CD4-positive, CD25-positive, alpha-beta regulatory T cell (primary cell): ENCODE measurements at places on chromosomes 12 and 14. TPM values are rescaled to one million over a fixed set of nuclear protein-coding genes. Genes with fewer than 3 reads are reported as not detected.

DNA sequence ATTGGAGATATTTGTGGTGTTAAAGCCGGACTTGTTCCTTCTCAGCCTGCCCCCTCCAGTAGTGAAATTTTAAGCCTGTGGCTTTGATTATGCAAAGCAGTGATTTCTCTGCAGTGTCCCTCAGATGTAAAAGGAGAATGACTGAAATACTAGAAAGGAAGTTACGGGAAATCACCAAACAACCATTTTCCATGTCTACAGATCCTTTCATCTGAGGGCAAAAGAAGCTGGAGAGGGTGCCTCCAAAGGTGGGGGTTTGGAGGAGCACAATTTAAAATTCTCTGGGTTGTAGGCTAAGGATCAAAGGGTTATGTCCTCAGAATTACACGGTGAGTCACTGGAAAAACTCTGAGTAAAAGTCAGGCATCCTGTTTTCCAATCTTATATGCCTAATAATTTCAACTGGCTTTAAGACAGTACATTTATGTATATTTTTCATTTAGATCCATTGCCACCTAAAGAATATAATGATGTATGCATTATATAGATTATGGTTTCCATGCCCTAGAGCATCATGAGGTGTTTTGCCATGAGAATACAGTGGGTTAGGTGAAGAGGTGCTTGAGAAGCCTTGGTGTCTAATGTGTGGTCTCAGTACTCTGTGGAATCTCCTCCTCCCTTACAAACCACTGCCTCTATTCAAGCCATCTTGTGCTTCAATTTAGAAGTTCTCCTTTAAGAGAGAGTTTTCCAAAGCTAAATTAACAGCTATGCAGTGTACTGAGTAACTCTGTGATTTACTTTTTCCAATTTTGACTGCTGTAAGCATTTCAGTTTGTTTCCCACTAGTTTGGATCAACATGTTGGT, 362.1 kb downstream of the RAD51B start:
- no peak for DNase-seq

DNA sequence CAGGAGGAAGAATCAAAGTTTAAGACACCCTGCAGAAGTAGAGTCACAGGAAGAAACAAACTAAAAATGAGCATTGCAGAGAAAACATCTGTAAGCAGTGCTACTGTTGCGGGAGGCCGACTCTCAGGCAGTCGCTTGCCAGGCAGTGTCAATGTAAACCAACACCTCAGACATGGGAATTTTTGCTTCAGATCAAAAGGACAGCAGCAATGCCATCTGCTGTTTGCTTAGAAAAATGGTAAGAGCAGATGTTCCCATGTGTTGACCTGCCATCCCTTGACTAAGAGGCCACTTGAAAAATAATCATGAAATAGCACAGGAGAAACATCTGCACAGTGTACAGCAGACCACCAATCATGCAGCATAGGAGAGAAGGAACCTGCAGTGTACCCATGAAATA, 196.6 kb downstream of the SLC25A21 start:
- DNase-seq = no peak

GRCh38 chr12:44696542-44696941, 179.6 kb downstream of the NELL2 start:
- DNase-seq = no peak

GRCh38 chr12:103707446-103707845, 120.4 kb downstream of the STAB2 start:
- no peak for DNase-seq

The TMPRSS12 gene
- not detected for total RNA-seq

The OR2AP1 gene
- total RNA-seq = 0.25 TPM

The MTHFD1 gene
- 38.7 TPM for total RNA-seq

The CISTR gene
- total RNA-seq = not detected
